ENCODE measurements at places on chromosomes 11 and 22.

DNA sequence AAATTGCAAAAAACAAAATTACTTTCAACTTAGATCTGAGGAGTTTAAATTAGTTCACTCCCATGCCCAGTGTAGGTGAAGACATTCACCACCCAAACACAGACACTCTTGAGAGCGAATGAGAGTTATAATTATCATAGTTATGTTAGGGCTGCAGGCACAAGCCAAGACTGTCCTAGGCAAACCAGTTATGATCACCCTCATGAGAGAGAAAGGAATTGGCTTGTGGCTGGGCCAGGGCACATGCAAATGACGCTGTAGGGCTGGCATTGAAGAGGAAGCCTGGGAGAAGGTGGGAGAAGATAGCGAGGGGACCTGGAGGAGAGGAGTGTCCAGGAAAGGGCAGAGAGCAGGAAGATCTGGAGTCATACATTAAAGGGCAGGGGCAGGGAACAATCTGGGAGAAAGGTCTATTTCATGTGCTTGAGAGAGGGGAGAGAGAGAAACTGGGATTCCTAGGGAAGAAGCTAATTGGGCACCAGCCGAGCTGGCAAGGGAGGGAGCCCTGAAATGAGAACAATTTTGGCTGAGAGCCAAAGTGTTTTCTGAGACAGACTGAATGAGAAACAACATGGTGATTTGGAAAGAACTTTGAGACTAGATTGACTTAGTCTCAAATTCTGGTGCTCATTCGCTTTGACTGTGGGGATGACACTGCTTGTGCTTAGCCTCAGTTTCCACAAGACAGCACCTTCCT is 279.9 kb downstream of the KIRREL3 start:
- no peak for DNase-seq

DNA sequence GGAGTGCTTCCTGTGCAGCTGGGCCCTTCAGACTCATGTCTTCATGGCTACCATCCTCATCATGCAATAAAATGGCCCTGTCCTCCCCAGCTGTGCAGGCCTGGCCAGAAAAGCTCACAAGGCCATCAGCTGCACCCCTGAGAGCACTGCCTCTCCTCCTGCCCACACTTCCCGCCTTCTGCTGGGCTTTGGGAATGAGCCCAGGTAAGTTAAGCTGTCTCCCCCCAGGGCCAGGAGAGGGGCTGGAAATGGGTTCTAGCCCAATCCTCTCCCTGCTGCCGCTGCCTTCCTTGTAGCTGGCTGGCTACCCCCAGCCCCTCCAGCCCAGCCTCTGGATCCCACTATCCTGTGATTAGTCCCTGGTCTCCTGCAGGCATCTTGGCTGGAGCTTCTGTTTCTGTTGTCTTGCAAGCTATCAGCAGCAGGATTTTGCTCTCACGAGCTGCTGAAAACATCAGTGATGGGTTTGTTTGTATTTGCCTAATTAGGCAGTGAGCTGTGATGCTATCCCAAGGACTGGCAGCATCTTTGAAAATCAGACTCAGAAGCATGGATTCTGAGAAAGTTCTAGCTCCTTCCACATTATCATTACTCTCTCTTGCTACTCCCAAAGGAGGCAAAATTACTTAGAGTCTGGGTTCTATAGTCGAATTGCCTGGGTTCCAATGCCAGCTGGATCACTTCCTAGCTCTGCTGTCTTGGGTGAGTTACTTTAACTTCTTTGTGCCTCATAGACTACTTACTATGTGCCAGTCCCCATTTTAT is 168.1 kb downstream of the ST3GAL4 start:
- DNase-seq: no peak

GRCh38 chr11:86442420-86442819 is 67.7 kb downstream of the CCDC81 start:
- no peak for DNase-seq

DNA sequence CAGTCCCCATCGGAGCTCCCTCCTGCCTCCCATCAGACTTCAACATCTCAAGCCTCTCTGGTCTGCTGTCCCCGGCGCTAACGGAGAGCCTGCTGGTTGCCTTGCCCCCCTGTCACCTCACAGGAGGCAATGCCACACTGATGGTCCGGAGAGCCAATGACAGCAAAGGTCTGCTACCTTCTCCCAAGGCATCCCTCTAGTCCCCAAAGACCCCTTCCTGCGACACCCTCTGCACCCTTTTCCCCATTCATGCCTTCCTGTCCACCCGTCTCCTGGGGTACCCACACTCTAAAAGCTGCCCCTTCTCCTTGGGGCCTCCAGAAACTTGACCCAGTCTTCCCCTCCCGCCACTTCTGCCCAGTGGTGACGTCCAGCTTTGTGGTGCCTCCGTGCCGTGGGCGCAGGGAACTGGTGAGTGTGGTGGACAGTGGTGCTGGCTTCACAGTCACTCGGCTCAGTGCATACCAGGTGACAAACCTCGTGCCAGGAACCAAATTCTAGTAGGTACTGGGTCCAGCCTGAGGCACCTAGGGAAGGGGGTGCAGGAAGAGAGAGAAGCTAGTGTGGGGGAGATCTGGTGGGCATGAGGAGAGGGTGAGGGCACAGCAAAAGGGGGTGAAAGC is 860 bp downstream of the UPK2 start:
- no peak for DNase-seq

DNA sequence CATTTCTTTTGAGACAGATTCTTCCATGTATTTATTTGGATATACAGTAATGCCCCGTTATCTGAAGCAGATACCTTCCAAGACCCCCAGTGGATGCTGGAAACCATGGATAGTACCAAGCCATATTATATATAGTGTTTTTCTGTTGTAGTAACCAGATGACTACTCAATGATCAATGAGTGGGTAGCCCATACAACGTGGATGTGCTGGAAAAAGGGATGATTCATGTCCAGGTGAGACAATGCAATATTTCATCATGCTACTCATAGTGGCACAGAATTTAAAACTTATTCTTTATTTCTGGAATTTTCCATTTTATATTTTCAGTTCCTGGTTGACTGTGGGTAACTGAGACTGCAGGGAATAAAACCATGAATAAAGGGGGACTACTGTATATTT is 427.5 kb downstream of the METTL15 start:
- no peak for DNase-seq

DNA sequence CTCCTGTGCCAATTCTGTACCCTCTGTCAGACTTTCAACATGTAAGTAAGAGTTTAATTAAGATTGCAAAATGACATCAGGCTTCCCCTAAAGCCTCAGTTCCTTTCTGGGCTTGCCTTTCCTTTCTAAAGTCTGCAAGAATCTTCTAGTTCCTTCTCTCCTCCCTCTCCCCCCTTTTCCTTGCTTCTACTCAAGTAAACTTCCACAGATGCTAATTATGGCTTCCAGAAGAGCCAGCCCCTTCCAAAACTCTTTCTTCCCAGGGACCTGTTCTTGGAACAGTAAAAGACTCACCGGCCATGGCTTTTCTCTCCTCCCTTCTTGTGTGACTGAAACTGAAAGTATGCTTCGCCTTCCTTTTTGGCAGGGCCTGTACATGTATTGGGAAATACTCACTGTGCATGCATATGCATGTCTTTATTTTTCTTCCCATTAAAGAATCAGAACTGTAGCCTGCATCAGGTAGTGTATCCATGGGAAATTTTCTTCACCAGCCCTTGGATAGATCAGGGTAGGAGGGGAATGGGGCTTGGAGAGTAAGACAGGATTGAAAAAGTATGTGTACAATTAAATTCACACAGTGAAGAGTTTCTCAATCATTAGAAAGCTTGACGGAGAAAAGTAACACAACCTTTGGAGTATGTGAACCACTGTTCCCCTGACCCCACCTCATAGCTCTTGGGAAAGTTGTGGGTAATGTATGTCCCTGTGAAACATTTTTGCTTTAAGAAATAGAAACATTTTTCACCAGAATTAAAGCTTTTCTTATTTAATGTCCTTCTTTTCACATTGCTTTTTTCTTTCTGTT is at the start of gene CASP1:
Gene CASP1 (minus strand): TSS at position 332 of the 808 bp plus-strand sequence. CDS start 31 bp downstream, at position 301.
- no peak for DNase-seq

DNA sequence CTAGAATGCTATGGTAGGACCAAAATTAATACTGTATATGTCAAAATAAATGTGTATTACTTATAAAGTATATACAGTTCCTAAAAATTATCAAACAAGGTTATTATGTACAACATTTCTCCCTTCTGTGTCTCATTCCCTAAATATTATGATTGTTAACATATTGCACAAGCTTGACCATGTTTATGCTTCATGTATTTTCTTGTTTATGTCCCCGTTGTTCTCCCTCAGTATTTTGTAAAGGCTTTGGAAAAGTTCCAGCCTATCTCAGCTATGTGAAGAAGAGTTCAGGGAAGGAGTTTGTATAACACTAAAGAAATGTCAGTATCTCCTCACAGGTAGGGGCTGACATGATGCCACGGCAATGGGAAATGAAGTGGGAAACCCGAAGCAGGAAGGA is 19.6 kb downstream of the ADM start:
- DNase-seq: no peak

- no peak for DNase-seq
Observed at GRCh38 chr22:50086526-50086925, 1.3 kb upstream of the MLC1 start.

DNA sequence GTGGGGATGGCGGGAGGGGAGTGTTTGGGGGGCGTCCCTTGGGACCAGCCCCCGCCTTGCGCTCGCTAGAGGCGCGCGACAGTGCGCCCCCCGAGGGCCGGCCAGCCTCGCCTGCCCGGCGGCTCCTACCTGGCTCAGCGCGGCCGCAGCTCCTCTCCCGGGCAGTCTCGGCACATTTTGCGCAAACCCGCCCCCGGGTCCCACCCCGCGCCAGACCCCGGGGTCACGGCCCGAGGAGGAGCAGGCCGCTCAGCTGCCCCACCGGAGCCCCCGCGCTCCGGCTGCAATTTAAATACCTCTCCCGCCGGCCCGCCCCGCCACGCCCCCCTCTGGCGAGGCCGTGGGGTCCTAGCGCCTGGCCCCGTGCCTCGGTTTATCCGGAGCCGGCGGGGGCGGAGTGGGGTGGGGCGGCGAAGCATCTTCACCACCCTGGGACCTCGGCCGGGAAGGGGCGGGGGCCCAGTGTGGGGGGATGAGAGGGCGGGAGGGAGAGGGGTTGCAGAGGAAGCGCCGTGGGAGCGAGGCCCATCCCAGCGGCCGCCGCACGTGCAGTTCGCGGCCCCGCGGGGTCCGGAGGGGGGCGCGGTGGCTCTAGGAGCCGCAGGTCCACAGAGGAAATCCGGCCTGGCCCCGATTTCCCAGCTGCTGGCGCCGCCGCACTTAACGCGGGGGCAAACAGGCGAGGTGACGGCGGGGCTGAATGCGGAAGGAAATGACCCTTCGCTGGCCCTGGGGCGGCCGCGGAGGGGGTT is at the start of gene LRRC32:
Gene LRRC32 (minus strand): TSS at position 263 of the 752 bp plus-strand sequence. CDS start 4,793 bp downstream, outside the sequence.
- no peak for DNase-seq

- no peak for DNase-seq
Observed at GRCh38 chr11:20360650-20361049, 2.9 kb upstream of the HTATIP2 start.

- no peak for DNase-seq
Observed at GRCh38 chr11:64742087-64742888, 1.7 kb downstream of the RASGRP2 start.

DNA sequence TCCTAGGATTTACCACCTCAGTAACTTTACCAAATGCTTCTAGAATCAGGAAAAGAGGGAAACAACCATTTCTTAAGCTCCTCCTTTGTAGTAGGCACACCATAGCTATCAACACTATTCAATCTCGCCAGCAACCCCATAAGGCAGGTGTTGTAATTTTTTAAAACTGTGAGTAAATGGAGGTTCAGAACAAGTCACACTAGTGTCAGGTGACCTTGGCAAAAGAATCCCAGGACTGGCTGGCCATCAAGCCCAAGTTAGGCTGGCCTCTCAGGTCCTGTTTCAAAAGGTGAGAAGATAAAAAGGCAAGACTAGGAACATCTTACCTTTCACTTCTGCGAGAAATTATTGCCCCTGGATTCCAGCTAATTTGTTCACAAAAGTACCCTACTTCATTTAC is 713 bp downstream of the TOP3B start:
- no peak for DNase-seq

- DNase-seq: no peak
Observed at GRCh38 chr22:37920126-37920525, 14.0 kb downstream of the MICALL1 start.

- no peak for DNase-seq
Observed at GRCh38 chr22:23103199-23103954, 33.1 kb downstream of the GNAZ start.

- no peak for DNase-seq
Observed at GRCh38 chr22:28018461-28018927, 99.4 kb upstream of the PITPNB start.

- DNase-seq: no peak
Observed at GRCh38 chr11:100594320-100594719, 92.8 kb upstream of the ARHGAP42 start.

GRCh38 chr11:102453302-102453695 is 734 bp upstream of the TMEM123 start:
- DNase-seq: no peak

- DNase-seq: no peak
Observed at GRCh38 chr11:3879967-3880542, 24.6 kb downstream of the STIM1 start.

- no peak for DNase-seq
Observed at GRCh38 chr11:25902476-25902875, 429.5 kb upstream of the ANO3 start.

- DNase-seq: no peak
Observed at GRCh38 chr11:75955443-75955842, 140.4 kb downstream of the UVRAG start.

DNA sequence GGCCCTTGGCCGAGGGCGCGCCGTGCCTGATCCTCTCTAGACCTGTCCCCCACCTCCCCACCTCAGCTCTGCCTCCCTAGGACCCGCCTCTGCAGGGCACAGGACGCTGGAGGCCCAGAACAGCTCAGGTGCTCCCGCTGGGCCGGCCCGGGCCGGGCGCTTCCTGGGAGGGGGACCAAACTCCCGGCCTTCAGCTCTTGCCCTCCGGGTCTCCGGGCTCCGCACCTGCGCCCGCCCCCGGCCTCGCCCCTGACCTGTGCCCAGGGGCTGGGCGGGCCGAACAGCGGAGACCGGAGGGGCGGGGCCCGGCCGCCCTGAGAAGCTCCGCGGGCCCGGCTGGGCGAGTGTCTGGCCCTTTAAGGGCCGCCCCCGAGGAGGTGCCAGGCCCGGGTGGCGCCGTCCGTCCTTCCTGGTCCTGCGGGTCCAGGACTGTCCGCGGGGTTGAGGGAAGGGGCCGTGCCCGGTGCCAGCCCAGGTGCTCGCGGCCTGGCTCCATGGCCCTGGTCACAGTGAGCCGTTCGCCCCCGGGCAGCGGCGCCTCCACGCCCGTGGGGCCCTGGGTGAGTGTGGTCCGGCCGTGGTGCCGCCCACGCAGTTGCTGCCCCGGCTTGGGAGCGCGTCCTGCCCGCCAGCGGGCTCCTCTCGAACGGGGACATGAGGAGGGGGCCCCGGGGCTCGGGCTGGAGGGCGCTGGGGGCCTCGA is at the start of gene SSH3:
Gene SSH3 (plus strand): TSS at position 399 of the 703 bp plus-strand sequence. CDS start 96 bp downstream, at position 495.
- peak; percentile 46 for DNase-seq

DNA sequence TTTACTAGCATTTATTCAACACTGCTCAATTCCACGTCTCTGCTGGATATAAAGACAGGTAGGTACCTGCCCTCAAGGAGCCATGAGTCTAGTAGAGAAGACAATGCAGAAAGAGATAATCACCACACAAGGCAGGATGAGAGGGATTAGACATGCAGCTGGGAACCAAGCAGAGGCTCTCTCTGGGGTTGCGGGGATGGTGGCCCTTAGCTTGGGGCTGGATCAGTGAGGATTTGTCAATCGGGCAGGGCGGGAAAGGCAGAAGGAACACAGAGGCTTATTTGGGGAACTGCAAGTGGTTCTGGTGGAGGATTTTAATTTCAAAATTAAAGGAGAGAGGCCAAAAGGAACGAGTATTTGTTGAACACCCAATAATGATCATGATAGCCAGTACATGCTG is 8.5 kb upstream of the DMC1 start:
- no peak for DNase-seq

Measured in GOT3 (cell line).